Muscle of arm (tissue), 14 donors: ENCODE measurements at places on chromosomes 16 and 17.

DNA sequence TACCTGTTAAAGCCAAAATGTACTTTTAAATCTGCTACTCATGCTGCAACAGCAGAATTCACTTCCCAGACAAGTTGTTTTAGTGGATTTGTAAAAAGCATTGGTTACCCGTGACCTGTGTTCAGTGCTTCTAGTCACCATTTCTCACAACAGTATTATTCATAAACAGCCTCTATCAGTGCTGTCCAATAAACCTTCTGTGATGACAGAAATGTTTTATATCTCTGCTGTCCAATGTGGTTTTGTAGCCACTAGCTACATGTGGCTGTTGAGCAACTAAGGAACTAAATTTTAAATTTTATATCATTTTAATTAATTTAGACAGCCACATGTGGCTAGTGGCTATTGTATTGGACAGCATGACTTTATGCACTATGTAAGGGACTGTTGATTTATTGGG is 12.6 kb downstream of the MAP3K3 start:
- no peak for DNase-seq

DNA sequence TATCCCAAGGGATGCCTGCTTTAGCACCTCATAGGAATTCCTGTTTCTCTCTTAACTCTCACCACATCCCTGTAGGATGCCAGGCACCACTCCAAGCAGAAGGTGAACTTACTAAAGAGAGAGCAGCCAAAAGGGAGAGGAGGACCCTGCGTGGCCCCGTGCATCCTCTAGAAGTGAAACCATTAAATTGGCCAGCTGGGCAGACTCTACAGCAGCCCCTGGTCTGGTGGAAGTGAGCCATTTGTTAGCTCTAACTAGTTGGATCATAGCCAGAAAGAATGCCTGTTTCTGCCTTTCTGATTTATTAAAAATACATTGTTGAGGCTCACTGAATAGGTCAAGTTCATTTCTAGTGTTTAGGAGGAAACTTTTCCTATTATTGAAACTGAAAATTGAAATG is 22.3 kb downstream of the TMEM11 start:
- no peak for DNase-seq

DNA sequence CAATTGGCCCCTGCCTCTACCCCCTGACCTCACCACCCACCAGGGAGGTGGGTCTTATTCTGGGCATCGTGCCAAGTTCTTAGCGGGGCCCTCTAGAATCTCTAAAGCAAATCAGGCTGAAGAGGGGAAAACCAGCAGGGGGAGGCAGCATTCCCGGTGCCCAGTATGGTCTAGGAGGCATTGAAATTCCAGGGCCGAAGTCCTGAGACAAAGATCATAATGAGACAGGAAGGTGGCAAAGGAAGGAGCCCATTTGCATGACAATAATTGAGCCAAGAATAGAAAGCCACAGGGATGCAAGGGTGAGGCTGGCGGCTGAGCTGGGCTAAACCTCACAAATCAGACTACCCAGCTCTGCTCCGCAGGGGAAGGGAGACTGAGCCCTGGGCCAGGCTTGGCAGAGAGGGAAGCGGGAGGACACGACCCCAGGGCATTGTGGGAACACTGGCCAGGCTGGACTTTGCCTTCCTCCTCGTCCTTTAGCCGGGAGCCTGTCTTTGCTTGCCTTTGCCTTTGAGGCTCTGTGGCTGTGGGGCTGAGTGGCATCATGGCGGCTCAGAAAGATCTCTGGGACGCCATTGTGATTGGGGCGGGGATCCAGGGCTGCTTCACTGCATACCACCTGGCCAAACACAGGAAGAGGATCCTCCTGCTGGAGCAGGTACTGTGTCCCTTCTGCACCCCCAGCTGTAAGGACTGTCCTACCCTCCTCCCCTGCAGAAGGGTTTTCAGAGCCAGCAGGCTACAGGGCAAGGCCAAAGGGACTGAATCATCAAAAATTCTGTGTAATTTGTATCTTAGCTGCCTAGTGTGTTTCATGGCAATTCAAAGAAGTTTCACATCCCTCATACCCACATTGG is at the start of gene PIPOX:
Gene PIPOX (plus strand): TSS at position 463 of the 860 bp plus-strand sequence. CDS start 85 bp downstream, at position 548.
- DNase-seq: no peak

DNA sequence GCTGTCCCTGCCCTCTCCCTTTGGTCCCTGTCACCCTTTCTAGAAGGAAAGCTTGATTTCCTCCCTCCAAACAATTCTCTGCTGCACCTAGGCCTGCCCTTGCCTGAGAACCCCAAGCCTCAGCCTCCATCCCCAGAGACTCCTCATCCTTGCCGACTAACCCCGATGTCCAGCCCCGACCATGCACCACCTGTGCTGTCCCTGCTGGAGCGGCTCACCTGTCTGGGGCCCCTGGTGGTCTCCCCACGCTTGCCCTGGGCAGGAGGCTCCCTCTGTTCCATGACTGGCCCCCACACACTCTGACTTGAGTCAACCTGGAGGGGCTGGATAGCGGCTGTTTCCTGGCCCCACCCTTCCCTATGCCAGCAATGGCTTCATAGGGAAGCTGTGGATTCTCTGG is 12.0 kb upstream of the SRRM2 start:
- DNase-seq: no peak

GRCh38 chr16:53913099-53913870 is 209.3 kb downstream of the FTO start:
- no peak for DNase-seq

GRCh38 chr16:26667307-26667706 is 399.4 kb upstream of the C16orf82 start:
- DNase-seq: no peak

- peak; percentile 46 for DNase-seq
Observed at GRCh38 chr17:13931111-13931526, 138.2 kb upstream of the COX10 start.

DNA sequence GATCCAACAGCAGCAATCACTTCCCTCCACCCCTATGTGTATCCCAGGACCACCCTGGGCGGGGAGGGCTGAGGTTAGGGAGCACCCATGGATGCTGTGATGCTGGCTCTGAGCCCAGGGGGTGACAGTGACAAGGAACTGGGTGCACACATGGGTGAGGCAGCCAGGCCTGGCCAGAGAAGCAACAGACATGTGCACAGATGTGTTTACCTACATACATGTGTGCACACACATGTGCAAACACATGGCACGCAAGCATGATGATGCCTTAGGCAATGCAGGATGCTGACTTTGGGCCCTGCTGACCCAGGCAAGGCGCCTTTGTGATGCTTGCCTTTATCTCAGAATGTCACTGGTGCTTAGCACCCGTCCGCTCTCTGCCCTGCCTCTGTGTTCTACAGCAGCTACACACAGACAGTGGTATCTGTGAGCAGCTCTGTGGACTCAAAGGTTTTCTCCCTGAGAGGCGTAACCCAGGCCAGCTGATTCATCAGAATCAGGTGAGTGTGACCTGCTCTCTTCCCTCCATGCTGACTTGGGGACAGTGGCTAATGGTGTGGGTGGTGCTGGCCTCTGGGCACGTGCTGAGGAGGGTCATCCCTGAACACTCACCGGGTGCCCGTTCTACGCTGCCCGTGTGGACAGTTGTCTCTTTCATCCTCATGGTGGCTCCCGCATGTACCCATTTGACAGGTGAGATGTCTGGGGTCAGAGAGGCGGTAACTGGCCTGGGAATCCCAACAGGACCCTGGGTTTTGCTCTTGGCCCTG is 38.5 kb upstream of the KSR1 start:
- DNase-seq: no peak

GRCh38 chr16:4094127-4094773 is 22.0 kb downstream of the ADCY9 start:
- no peak for DNase-seq

- no peak for DNase-seq
Observed at GRCh38 chr17:29867643-29868181, 62.3 kb downstream of the SSH2 start.

GRCh38 chr16:28845761-28846079 is 428 bp downstream of the TUFM start:
- no peak for DNase-seq

DNA sequence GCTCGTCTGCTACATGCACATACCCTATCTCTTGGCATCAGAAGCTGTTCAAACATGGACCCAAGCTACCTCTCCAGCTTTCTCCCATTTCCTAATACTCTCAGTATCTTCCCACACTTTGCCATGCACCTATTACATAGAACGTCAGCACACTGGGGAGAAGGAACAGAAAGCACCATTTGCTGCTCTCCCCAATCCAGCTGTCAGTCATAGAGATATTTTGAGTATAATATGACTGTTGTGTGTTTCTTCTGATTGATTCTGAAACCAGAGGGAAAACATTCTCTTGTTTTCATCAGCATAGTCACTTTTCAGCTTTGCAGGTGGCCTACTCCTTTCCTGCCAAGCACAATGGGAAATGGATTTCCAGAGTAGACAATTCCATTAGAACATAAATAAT is 107.1 kb downstream of the ADAMTS18 start:
- DNase-seq: no peak

- DNase-seq: no peak
Observed at GRCh38 chr16:25256695-25257469, 763 bp downstream of the ZKSCAN2 start.

DNA sequence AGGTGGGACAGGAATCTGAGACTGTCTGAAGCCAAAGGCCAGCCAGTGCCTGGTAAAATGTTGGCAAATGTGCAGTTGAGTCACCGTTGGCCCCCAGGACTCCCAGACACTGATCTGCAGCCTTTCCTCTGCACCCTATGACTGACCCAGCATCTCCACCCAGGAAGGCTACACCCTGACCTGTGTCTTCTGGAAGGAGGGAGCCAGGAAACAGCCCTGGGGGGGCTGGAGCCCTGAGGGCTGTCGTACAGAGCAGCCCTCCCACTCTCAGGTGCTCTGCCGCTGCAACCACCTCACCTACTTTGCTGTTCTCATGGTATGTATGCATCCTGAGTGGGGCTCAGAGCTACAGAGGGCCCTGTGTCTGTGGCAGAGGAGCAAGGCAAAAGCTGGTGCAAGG is 24.0 kb downstream of the ADGRG5 start:
- DNase-seq: no peak

DNA sequence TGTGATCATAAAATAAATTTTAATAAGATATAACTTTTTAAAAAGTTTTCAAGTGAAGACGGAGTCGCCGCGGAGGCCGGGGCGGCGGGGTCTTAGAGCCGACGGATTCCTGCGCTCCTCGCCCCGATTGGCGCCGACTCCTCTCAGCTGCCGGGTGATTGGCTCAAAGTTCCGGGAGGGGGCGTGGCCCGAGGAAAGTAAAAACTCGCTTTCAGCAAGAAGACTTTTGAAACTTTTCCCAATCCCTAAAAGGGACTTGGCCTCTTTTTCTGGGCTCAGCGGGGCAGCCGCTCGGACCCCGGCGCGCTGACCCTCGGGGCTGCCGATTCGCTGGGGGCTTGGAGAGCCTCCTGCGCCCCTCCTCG is at the start of gene FOXC2:
Gene FOXC2 (plus strand): TSS at position 229 of the 365 bp plus-strand sequence. CDS start 507 bp downstream, outside the sequence.
- peak; percentile 87 for DNase-seq

GRCh38 chr17:17235212-17236174 is 1.5 kb downstream of the FLCN start:
- DNase-seq: peak; percentile 13

DNA sequence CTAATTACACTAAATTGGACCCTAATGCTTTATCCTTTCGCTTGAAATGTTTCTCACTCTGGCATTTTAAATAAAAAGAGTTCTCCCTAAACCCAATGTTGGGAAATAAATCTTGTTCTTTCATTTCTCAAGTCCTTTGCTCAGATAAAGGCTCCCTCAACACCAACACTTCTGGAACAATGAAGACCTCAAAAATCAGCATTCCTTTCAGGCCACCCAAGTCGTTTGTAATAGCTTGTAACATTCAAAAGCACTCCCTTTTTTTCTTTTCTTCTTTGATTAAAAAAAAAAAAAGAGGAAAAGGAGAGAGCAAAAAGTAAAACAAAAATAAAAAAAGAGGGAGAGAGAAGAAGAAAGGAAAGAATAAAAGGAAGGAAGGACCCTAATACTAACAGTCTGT is 23.3 kb upstream of the FOXJ1 start:
- DNase-seq: no peak

GRCh38 chr17:13490427-13490826 is 111.3 kb downstream of the HS3ST3A1 start:
- no peak for DNase-seq

DNA sequence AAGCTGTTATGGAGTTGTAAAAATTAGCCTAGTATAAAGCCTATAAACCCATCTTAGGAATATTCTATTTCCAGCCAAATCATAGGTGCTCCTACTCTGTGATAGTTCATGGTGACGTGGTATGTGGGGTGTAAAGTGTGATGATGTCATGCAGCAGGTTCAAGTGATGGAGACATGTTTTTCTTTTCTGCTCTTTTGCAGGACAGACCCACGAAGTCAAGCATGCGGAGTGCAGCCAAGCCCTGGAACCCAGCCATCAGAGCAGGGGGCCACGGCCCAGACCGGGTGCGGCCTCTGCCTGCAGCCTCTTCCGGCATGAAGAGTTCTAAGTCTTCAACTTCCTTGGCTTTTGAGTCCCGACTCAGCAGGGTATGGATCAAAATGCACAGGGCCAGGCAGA is 87.3 kb downstream of the SPECC1 start:
- DNase-seq: no peak

- no peak for DNase-seq
Observed at GRCh38 chr16:74811911-74812310, 37.3 kb upstream of the FA2H start.

DNA sequence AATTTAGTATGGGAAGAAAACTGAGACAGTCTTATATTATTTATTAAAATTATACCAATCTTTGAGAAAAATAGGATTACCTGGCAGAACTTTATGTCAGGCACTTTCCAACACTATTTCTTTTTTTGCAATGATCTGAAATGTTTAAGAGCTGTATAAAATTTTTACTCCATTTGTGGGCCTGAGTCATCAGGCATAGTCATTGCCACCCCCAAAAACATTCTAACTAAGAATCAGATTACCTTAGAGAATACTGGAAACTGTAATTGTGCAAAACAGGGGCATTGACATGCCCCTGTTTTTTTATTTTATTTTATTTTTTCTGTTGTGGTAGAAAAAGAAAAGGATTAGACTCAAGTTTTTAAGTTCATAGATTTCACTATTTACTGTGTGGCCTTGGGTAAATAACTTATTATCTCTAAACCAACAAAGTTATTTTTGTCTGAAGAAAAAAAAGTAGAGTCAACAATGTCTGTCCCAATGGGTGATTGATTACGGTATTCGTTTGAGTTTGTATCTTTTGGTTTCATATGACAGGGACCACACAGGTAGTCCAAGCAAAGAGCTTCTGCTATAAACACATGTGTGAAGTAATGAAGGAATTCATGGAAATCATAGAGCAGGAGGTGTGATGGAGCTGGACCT is 24.6 kb downstream of the VAT1L start:
- DNase-seq: no peak

DNA sequence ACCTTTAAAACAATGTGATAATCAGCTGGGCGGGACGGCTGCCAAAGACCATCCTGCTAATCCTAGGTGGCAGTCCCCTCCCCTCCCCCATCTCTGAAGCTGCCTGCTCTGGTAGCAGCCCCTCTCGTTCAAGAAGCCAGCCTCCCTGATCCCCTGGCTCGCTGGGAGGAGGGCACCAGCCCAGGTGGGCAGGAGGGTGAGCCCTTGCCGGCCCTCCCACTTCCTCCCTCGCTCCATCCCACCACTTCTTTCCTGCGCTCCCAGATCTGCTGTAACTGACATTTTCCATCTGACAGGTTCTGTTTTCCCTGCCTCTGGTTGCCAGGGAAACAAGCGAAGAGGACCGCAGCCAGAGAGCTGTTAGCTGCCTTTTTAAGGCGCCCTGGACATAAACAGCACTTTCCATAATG is 155.7 kb upstream of the TNRC6C start:
- DNase-seq: peak; percentile 90
